Stimulated activated CD8-positive, alpha-beta memory T cell treated with anti-CD3 and anti-CD28 coated beads, Interleukin-4, amount 100 ng/mL, for 1 hour (primary cell): ENCODE measurements at places on chromosomes 3 and 15.

GRCh38 chr3:116165135-116165534, 280.2 kb downstream of the LSAMP start:
- DNase-seq, result no peak

- no peak for DNase-seq
These were observed 738.3 kb upstream of the CFAP20DC start for GRCh38 chr3:59788133-59788532.

- DNase-seq, result no peak
These were observed 3.8 kb upstream of the USP3 start for GRCh38 chr15:63500265-63501250.

- DNase-seq, result peak; percentile 31
These were observed 15.3 kb upstream of the IREB2 start for GRCh38 chr15:78422571-78423340.

DNA sequence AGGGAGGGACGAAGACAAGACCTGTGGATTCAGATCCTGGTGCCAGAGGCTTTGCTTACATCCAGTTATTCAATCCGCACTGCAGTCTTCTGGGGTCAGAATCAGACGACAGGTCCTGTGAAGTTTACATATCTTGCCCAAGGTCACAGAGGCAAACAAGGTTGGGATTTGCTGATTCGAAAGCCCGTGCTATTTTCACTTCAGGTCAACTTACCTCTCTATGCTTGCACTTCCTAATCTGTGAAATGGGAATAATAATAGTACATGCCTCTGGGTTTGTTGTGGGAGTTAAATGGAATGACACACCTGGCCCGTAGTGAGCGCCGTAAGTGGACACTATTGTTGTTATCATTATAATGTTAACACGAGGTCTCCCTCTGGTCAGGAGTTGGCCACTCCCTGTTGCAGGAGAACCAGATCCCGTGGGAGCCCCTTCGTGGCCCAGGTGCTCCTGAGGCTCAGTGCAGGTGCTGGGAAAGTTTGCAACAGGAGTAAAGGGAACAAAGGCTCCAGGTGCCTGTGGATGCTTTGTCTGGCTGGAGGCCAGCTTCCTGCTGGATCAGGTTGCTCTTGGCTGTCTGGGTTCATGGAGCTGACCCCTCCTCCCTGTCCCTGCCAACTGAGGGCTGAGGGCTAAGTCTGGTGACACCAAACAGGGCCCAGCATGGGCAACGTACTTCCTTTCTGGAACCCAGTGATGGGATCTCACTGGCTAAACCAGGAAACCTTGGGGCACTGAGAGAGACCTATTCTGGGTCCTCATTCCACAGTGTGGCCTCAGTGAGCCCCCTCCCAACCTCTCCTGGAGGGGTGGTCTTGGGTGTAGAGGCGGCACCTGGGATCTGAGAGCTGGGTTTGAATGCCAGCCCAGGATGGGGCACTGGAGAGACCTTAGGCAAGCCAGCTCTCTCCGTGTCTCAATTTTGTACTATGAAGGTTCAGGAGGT, 40.1 kb upstream of the SEMA4B start:
- no peak for DNase-seq

GRCh38 chr3:137987723-137988122, 22.2 kb upstream of the CLDN18 start:
- DNase-seq, result no peak

- DNase-seq, result no peak
These were observed 217.9 kb downstream of the TBC1D2B start for GRCh38 chr15:77859491-77860060.

DNA sequence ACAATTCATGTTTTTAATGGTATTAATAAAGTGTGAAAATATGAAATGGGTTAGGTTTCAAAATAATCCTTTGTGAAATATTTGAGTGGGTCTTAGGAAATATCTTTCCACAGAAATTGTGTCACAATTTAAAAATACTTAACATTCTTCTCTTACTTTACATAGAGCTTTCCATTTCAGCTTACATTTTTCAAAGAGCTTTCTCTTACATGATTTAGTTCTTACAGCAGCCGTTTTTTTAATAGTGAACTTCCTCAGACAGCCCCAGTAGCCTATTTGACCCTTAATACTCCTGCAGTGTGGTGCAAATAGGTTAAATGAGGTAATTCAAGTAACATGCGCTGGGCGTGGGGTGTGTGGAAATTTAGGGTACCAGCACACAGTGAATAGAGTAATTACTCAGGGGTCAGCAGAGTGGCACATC, 21.8 kb downstream of the P2RY12 start:
- DNase-seq, result no peak

DNA sequence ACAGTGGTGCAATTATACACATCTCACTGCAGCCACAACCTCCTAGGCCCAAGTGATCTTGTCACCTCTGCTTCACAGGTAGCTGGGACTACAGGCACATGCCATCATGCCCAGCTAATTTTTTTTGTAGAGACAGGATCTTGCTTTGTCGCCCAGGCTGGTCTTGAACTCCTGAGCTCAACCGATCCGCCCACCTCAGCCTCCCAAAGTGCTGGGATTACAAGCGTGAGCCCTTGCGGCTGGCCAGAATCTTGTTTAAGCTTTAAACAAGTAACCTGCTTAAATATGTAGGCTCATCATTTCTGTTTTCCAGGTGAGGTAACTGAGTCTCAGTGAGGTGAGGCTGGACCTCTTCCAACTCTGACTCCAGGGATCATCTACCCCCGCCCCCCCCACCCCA, 7.7 kb upstream of the PSTPIP1 start:
- DNase-seq, result no peak

GRCh38 chr15:98894312-98894711, 113.3 kb downstream of the PGPEP1L start:
- DNase-seq, result no peak

- DNase-seq, result no peak
These were observed 256.6 kb upstream of the ROPN1 start for GRCh38 chr3:124248471-124249028.

GRCh38 chr3:138513090-138513843, 78.9 kb downstream of the ESYT3 start:
- no peak for DNase-seq

- DNase-seq, result no peak
These were observed 23.1 kb upstream of the EIF4A2 start for GRCh38 chr3:186760141-186760833.

DNA sequence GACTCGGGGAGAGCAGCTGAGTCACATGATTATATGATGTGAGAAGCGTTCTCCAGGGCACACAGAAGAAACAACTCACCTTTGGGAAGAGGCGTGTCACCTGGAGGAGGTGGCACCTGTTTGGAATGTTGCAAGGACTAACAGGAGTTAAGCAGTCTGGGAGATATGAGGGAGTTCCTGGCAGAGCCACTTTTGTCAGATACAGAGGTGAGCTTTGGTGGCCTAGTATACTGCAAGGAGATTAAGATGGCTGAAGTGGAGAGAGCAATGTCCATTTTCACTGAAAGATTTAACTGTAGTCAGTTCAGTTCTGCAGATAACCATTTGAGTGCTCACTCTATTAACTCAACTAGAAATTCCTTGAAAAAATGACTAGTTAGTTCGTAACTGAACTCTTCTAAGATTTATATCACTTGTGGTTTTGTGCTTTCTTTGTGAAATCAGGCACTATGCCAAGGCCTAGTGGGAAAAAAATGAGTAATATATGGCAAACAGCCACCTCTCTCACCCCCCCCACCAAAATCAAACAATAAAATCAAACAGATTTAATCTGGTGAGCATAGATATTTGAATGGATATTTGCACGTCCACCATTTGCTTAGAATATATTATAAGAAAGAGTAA, 61.3 kb downstream of the CRYBG3 start:
- DNase-seq, result no peak

DNA sequence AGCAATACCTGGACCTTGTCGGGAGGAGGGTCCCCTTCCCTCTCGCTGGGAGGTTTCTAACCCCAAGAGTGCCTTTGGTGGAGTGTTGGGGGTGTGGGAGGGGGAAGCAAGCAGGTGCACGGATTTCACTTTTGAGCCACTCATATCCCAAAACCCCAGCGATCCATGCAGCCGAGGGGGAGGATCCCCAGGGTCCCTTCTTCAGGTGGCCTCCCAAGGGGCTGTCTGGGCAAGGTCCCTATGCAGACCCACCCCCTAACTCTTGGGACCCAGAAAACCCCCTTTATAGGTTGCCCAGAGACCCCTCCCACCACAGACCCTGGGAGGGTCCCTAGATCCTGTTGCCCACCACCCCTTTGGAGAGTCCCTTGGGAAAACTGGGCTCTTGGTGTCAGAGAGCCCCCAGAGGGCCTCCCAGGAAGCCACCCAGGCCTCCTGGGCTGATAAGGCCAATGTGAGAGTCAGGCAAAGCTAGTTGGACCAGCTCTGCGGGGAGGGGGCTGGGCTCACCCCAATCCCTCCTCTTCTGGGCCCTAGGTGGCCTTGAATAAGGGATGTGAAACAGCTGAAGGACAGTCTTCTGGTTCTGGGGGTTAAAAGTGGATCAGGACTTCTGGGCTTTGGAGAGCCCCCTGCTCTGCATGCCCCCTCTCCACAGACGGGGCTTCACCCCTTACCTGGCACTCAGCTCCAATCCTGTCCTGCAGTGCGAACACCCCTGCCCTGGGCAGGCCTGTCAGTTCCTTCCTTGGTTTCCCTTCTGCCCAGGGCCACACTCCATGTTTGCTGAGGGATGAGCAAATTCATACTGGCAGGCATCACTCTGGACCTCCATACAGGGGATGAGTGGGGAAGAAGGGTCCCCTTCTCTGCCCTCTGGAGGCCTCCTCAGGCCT, 932 bp upstream of the PLCD1 start:
- no peak for DNase-seq

DNA sequence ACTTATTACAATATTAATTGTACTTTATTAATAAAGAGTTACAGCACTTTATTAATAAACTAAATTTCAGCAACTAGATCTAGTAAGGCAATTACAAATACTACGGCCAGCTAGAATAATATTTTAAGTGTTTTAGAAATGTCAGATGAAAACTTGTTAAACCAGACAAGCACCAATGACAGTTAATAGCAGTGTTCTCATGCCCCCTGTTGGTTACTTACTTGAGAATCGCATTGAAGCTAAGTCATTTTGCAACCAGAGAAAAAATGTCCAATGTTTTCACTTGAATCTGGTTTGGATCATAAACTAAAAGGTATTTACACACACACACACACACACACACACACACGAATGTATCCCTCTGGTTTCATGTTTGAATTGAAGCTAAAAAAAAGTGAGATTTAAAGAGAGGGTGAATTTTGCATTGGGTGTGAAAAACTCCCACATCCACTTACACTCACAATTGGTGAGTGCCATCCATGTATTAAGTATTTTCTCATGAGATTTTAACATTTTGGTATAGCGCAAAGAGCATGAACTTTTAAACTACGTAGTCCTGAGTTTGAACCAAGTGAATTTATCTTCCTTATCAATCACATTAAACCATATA, 347.7 kb downstream of the ZBBX start:
- DNase-seq, result no peak

- DNase-seq, result no peak
These were observed 29.6 kb downstream of the TSEN2 start for GRCh38 chr3:12513694-12514446.
